Stimulated activated CD4-positive, alpha-beta T cell treated with anti-CD3 and anti-CD28 coated beads, Interleukin-1b, Interleukin-23, amount 100 ng/mL, for 48 hours (primary cell): ENCODE measurements at places on chromosomes 7 and 10.

DNA sequence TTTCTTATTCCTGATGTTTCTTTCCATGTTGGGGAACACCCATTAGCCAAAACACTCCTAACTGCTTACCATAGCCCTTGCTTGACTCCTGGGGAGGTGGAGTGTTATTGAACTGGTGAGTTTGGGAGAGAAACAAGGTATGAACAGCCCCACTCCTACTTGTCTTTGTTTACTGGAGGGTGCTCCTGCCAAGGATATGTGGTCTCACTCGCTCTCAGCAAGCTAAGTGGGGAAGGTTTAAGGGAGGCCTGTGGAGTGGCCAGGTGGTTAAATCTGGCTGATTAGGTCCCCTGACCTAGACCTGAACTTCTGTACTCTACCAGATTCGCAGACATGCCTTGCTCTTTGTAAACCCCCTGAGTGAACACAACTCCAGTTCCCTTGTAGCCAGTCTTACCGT is 300.1 kb downstream of the PTEN start:
- DNase-seq, result no peak

DNA sequence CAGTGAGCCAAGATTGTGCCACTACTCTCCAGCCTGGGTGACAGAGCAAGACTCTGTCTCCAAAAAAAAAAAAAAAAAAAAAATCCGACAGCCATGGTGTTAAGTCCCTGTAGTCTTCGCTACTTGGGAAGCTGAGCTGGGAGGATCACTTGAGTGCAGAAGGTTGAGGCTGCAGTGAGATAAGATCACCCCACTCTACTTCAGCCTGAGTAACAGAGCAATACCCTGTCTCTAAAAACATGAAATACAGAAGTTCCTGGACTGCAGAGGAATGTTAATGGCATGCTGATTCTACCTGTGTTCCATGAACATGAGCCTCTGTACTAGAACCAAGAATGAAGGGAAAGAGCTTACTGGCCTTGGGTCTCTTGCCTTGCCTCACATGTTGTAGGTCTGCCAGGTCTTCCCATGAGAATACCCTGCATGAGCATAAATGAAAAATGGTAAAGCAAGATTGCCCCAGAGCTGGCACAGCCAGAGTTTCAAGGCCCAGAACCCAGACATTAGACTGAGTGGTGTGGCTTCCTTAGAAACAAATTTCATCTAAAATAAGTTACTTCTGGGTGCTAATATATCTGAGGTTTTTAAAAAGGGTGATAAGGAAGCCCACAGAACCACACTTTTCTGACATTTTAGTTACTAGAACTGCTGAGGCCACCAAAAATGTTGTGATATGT is 8.6 kb downstream of the YAE1 start:
- DNase-seq, result no peak

- no peak for DNase-seq
Measured at GRCh38 chr7:77778535-77778934, 19.7 kb downstream of the TMEM60 start.

- no peak for DNase-seq
Measured at GRCh38 chr10:100823194-100823593, 77.8 kb downstream of the PAX2 start.

DNA sequence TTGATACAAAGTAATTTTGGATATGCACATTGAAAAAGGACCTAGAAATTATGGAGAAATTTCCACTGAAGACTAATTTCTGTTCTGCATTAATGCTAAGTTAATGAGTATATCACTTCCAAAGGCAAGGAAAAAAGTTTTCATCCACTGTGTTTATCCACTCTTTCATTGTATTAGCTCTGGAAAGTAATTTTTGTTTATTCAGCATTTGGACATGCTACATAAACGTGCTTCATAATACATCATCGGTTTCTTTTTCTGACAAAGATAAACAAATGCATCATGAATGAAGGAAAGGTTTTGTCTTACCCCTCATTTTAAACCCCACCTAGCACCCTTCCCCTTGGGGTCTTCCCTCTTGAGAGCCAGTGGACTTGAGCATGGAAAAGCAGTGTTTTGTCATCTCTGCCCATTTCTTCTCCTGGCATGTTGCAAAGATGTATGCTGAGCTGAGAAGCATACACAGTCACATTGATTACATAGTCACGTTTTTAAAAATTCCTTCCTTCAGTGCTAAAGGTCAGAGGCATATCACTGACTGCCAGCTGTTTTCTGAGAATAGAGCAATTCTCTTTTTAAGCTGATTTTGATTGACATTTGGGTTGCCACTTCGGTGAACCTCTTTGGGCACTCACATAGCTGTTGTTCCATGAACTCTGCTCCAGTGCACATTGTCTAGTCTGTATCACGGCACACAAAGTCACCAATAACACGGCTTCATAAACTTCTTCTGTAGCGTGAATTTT is 65.9 kb upstream of the C7orf33 start:
- DNase-seq, result no peak

DNA sequence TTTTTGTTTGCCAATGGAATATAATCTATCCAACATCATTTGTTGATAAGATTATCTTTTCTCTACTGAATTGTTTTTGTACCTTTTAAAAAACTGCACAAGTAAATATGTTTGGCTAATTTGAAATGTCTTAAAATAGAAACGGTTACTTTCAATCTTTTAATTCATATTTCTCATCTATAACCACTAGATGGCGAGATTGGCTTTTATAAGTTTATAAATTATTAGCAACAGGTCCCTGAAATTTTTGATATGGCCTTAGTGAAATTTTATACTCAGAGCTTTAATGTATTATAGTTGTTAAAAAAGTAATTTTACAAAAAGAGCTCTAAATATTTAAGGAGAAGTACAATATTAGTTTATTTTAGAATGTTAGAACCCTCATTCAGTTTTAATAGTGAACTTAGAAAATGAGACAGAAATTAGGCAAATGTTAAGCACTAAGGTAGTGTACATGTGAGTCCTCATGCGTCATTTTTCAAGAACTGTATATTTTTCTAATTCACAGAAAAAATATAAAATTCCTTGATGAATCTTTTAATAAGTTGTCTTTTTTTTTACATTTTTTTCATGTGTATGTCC is 592.5 kb downstream of the ARL4A start:
- no peak for DNase-seq

DNA sequence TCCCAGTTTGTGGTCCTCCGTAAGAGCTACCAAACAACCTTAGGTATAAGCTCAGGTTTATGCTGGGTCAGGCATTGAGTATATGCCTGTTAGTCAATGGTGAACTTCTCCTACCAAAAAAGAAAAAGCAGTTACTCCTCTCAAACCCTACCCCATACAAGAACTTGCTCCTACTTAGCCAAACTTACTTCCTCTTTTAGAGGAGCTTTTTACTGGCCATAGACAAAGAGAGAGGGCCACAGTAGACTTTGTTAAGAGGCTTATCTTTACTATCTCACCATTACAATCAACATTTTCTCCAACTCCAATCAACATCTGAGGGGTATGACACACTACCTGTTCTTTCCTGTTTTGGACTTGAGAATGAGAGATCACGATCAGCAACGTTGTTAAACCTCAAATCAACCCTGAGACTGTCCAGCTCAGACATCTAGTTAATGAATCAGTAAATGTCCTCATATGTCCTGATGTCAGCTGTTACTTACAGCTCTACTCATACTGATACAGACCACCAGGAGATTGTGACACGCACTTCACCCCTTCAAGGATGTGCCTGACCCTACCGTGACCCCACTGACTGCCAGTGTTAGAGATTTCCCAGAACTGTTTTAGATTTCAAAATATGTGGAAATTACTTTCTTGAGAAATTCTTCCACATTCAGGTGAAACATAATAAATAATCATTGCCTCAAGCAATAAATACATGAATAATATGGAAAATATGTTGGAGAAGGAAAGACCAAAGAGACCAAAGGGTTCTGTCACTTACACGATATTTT is 18.4 kb upstream of the CCDC71L start:
- peak; percentile 29 for DNase-seq

DNA sequence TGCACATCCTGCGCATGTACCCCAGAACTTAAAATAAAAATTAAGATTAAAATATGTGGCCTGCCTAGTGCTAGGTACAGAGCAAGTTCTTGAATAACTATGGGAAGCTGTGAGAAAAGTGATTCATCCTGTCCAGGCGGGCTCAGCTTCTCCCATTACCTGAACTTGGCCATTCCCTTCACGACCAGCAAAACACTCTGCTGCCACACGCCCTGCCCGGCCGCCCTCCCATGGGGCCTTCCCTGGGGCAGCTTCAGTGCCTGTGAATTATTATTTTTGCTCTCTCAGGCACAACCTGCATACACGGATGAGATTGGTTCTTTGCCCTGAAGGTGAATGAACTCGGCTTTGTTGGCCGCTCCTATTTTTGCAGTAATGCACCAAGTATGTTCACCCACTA is 209.2 kb upstream of the SHH start:
- no peak for DNase-seq

- DNase-seq, result no peak
Measured at GRCh38 chr7:149720372-149721083, 52.9 kb downstream of the ZNF467 start.

GRCh38 chr10:4596951-4597350 is 229.1 kb upstream of the AKR1E2 start:
- DNase-seq, result no peak

- DNase-seq, result no peak
Measured at GRCh38 chr10:43229208-43230061, 37.4 kb downstream of the RASGEF1A start.

DNA sequence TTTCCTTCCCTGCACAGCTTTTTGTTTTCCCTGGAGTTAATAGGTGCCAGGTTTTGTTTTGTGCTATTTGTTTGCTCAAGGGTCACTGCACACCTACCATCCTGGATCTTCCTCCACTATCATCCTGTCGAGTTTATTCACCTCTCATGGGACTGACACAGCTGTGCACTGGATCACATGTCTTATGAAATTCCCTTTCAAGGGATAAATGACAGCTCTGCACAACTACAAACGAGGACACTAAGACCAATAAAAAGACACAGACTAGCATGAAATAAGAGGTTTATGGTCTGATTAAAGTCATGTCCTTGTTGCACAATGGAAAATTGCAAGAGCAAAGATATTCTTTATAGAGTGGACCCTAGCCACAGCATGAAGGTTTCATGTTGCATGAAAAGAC is 76.7 kb upstream of the SFMBT2 start:
- DNase-seq, result no peak

DNA sequence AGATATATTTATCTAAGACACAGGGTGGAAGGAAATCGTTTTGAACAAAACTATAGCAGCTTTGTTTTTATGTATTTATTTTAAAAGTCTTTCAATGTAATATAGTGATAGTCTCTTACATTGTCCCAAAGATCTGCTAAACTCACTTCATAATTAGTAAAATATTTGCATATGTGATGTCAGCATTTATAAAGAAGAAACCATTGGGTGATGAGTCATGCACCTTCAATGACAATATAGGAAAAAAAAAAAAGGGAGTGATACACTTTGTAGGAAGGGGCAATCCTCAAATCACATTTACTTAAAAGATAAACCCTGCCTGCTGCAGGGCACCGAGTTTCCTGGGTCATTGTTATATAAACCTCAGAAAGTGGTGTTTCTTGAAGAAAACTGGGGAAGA is 112.4 kb upstream of the SEMA3C start:
- no peak for DNase-seq

- DNase-seq, result peak; percentile 37
Measured at GRCh38 chr10:63977329-63977923, 456.2 kb downstream of the REEP3 start.

DNA sequence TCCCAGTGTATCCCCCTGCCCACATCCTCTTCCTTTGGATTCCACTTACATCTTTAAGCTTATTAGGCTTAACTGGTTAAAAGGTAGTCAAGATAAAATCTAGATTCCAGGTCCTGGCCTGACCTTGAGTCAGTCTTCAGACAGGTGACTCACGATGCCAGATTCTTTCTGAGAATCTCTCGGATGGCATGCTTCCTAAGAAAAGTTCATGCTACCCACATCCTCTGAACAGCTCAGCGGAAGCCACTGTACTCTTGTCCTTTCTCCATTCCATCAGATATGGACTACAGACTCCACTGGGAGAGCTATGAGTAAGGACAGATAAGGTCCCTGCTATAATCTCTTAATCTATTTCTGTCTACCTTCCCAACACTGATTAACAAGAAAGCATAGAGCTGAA is 43.4 kb downstream of the DNMBP start:
- no peak for DNase-seq

GRCh38 chr10:71042216-71042615 is 153.9 kb upstream of the PCBD1 start:
- no peak for DNase-seq

GRCh38 chr7:151087245-151088018 is 1.2 kb downstream of the AGAP3 start:
- DNase-seq, result peak; percentile 27

DNA sequence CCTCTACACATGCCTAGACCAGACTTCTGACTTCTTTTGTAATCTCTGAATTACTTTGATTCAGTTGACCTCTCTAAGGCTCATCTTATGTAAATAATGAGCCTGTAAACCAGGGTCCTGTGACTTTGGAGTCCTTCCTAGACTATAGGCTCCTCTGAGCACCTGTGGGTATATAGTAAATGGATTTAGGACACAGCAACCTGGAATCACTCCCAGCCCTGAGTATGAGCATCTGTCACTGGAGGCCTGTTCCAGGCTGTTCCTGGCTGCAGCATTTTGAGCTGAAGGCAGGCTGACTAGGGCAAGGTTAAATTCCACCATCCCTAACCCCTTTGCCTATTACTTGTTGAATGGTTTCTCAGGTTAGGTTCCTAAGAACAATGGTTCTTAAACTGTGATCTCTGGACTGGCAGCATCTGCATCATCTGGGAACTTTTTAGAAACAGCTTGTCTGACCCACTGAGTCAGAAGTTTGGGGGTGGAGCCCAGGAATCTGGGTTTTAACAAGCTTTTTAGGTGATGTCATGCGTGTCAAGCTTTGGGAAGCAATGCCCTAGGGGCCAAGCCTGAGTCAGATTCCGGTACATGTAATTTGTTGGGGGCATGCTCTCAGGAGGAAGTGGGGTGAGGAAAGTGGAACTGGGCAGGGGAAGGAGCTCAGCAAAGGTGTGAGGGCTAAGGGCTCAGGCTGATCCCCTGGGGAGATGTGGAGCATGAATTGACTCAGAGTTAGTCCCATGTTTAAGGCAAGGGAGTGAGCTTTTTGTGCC is 28.2 kb downstream of the MINDY4 start:
- DNase-seq, result no peak

DNA sequence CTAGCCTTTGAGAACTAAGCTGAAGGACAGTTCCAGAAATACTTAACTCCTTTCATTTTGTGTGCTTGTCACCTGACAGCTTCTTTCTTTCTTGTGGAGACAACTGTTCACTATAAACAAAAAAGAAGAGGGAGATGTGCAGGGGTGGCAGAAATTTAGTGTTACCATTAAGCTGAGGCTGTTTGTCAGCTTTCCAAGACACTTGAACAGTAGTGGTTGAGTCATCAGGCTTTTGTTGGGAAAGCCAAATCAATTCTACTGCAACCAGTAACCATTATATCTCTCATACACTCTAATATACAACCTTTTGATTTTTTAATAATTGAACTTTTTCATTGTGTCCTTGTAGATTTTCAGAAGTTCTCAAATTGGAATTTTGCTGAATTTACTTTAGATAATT is 75.3 kb downstream of the POLL start:
- DNase-seq, result no peak

GRCh38 chr10:61752111-61753011 is 89.6 kb downstream of the CABCOCO1 start:
- no peak for DNase-seq

- peak; percentile 61 for DNase-seq
Measured at GRCh38 chr10:102119417-102120141, 589 bp downstream of the LDB1 start.
